Tibial artery (tissue), 4 donors: ENCODE measurements at places on chromosomes 16 and 17.

GRCh38 chr16:82331397-82331796 lies 161.4 kb upstream of the MPHOSPH6 start:
- no peak for DNase-seq

DNA sequence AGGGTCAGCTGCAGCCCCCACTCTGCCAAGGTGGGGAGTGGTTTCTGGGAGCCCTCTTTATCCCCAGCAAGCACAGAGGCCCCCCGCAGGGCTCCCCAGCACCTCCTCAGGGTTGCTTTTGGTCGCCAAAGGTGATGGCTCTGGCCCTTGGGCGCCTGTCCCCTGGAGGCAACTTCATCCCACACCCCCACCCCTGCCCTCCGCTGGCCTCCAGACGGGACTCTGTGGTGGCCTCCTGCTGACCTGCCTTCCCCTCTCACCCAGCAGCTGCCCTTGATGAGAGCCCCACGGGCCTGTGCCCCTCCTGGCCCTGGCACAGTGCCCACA lies 7.8 kb upstream of the RHOT2 start:
- no peak for DNase-seq

- no peak for DNase-seq
Observed at GRCh38 chr16:86959091-86959651, 358.0 kb downstream of the C16orf95 start.

GRCh38 chr17:17745476-17746455 lies 64.5 kb downstream of the RAI1 start:
- DNase-seq = no peak

- no peak for DNase-seq
Observed at GRCh38 chr16:2948807-2949704, 15.0 kb upstream of the KREMEN2 start.

GRCh38 chr16:25089351-25089750 lies 22.2 kb upstream of the LCMT1 start:
- no peak for DNase-seq

GRCh38 chr16:89025636-89026035 lies 48.6 kb upstream of the CBFA2T3 start:
- DNase-seq = no peak
